ENCODE measurements at places on chromosomes 3 and 15. TPM values are rescaled to one million over a fixed set of nuclear protein-coding genes. Genes with fewer than 3 reads are reported as not detected.
A peak's percentile ranks its signal among the peaks of the same experiment; 100 is the strongest.

- no peak for DNase-seq
Observed at GRCh38 chr3:125317761-125318160, 57.4 kb downstream of the ZNF148 start.

SLC27A2 gene
- total RNA-seq = 47.1 TPM

DNA sequence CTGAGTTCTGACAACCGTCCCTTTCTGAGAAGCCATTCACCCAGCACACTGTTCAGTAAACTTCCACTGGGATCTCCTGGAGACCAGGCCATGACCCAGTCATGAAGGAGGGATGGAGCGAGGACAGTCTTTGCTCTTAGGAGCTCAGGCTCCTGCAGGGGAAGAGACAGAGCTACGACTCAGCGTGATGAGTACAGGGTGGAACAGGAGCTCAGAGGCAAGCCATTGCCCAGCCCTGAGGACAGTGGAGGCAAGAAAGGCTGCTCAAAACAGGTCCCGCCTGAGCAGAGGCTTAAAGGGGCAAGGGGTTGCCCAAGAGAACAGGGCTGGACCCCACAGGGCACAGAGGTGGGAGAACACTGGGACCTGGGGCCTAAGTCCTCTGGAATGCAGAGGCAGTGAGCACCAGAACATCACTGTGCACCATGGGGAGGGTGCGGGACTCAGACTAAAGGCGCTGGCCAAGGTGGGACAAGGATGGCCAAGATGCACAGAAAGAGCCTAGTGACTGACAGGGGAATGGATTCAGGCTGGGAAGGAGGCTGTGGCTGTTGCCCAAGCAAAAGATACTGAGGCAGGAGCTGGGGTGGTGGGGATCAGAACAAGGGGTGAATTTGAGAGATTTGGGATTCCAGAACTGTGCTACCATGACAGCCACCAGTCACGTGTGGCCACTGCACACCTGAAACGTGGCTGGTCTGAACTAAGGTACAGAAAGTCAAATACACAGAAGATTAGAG is 25.8 kb downstream of the TMEM43 start:
- DNase-seq = no peak

AHSG gene
- not detected for total RNA-seq

CCR9 gene
- total RNA-seq = 2.1 TPM

- DNase-seq = no peak
Observed at GRCh38 chr3:15291589-15292541, 40.5 kb downstream of the SH3BP5 start.

GRCh38 chr3:141085343-141086070 is 34.4 kb downstream of the SPSB4 start:
- DNase-seq = no peak

DNA sequence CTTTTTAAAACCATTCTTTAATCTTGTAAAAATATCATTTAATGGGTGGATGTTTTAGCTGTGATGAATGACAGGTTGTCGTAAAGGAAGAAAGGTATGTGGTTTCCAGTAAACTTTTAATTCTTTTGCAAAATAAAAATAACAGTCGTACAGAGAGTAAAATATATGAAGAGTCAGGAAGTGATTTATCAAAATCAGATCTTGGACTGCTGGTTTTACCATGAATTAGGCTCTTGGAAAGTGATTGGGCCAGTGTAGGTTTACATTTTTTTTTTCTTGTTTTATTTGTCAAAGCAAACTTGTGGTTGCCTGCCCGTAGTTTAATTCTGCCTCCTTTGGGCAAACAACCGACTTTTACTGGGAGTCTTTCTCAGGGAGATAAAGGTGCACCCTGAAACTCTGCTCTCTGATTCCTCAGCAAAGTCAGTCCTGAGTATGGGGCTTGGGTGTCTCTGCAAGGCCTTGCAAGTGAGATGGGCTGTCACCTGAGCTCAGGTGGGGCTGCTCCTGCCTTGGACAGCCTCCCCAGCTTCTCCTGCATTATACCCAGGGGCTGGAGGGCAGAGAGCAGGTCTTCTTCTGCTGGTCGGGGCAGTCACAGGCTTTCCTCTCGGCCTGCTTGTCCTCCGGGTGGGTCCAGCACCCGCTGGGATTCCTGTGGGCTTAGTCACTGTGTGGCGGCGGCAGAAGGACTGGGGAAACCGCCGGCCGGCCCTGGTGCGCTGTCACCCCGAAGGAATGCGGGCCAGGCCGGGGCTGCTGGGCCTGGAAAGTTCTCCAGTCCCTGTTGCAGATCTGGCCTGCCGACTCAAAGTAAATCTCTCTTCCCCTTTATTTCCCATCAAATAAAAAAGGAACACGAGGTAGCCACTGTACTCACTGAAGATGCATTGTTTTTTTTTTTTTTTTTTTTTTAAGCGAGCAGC is 79.0 kb downstream of the IGF1R start:
- DNase-seq = peak; percentile 86

GRCh38 chr3:151330899-151331298 is 1.6 kb upstream of the P2RY13 start:
- no peak for DNase-seq

TAGLN3 gene
- total RNA-seq = not detected

- DNase-seq = no peak
Observed at GRCh38 chr3:156145866-156146265, 25.5 kb downstream of the KCNAB1 start.

Measured in Peyer's patch (tissue), 4 donors.